ENCODE measurements at places on chromosomes 4 and X. TPM values are rescaled to one million over a fixed set of nuclear protein-coding genes. Genes with fewer than 3 reads are reported as not detected.

- DNase-seq, result peak; percentile 71
Observed at GRCh38 chr4:88522702-88523324, 763 bp downstream of the PYURF start.

APELA gene
- total RNA-seq, result not detected

PUDP gene
- total RNA-seq, result 14.9 TPM

DNA sequence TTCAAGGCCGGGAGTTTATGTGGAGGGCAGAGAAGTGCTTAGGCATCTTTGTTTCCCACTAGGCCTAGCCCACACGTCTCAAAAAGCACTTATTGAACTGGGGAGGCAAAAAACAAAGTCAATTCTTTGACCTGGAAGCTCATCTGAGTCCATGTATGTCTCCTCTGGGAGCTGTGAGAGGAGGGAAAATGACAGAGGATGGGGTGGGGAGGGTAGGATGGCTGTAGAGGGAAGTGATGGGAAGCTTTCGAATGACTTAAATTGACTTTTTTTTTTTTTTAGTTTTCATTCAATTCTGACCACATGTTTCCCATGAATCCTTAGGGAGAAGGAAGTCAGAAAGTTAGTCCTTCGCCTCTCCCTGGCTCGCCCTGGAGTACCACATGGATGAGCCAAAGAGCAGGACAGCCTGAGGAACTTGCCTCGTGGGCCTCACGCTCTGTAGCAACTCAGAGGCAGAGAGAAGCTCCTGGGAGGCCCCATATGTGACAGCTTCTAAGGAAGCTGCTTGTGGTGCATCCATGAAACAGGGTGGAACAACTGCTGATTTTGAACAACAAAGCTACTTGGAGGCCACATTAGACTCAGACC lies 45.0 kb downstream of the NHSL2 start:
- DNase-seq, result no peak

DNA sequence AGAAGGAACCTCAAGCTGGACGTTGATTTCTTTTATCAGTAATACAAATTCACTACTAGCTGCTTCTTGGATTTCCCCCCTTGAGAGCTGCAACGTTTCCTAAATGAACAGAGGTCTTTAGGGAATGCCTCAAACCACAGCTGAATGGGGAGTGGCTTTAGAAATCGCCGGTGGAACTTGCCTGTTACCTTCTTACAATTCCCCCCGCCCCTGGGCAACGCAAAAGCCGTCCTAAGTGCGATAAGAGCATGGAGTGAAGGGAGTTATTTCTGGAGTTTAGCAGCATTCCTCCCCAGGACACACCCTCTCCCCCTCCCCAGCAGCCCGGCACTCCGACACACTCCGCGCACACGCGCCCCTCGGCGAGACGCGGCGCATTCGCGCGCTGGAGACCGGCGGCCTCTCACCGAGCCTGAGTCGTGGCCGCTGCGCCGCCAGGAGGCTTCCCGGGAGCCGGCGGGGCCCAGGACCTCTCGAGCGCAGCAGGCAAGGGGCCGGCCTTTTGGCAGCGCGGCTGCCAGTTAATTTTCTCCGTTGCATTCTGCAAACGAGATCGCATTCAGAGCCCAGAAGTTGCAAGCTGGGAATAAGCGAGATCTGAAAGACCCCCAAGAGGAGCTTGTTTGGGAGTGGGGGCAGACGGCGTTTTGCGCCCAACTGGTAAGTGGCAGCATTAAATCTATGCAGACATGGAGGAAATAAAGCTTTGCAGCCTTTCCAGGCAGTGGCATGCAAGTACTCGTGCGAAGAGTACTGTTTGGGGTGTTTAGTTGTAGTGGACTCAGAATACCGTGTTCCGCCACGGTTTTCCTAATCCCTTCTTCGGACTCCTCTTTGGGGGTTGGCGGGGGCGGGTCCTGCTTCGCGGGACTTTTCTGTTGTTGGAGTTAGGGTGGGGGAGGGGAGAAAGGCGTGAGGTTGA lies 134.7 kb downstream of the PALLD start:
- DNase-seq, result peak; percentile 93

- DNase-seq, result peak; percentile 63
Observed at GRCh38 chrX:41412261-41413081, 34.7 kb upstream of the NYX start.

GRCh38 chr4:83269256-83269655 lies 15.3 kb downstream of the COQ2 start:
- DNase-seq, result no peak

DNA sequence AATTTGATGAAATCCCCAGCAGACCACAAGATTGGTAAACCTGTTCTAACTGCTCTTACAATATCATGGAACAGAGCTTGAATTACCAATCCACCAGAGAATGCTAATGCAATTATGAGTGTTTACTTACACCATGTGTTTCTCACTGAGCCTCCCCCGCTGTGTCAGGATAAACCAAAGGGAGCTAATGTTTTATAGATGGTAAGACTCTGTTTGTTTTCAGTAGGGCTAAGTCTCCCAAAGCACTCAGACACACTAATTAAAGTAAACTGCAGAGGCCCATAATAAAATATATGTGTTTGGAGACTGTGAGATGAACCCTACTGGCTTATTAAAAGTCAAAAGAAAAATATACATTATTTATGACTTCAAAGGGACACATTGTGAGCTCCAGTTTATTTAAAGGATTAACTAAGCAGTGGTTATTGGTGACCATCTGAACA lies 261.7 kb upstream of the FAM241A start:
- peak; percentile 23 for DNase-seq

GRCh38 chr4:13921805-13922204 lies 294.3 kb upstream of the BOD1L1 start:
- no peak for DNase-seq

GAGE2A gene
- total RNA-seq, result not detected

PSAPL1 gene
- total RNA-seq, result 14.8 TPM

GRCh38 chrX:109351557-109351956 lies 130.3 kb downstream of the GUCY2F start:
- DNase-seq, result no peak

DNA sequence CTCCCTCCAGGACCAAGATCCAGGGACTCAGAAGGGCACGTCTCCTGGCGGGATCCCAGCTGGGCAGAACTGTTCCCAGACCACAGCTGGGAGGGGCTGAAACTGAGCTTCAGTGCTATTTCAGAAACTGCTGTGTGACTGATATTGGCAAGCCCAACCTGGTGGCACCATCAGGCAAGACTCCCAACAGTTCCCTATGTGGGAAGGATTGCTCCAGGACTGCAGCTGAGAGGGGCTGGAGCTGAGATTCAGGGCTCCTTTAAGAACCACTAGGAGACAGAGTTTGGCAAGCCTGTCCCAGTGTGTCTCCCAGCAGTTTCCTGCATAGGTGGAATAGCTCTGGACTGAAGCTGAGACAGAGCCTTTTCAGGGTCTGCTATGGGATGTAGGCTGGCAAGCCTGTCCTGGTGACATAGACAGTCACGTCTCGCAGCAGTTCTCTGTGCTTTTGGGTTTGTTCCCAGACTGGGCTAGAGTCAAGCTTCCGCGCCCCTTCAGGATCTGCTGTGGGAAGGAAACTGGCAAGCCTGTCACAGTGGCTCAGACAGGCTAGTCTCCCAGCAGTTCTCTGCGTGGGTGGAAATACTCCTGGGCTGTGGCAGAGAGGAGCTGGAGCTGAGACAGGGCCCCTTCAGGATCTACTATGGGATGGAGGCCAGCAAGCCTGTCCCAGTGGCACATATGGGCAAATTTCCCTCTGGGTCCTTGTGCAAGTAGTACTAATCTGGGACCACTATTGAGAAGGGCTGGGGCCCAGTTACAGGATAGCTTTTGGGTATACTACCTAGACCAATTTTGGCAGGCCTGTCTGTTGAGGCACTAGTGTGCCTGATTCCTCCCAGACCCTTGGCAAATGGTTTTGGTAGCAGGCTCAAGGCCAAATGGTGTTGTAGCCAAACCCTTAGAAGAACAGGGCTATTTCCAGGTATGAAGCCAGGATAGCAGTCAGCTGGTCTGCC lies 20.2 kb upstream of the MED14 start:
- DNase-seq, result no peak

GRIA3 gene
- total RNA-seq, result 3.3 TPM

GRCh38 chr4:88737307-88737941 lies 39.8 kb upstream of the NAP1L5 start:
- DNase-seq, result peak; percentile 44

DNA sequence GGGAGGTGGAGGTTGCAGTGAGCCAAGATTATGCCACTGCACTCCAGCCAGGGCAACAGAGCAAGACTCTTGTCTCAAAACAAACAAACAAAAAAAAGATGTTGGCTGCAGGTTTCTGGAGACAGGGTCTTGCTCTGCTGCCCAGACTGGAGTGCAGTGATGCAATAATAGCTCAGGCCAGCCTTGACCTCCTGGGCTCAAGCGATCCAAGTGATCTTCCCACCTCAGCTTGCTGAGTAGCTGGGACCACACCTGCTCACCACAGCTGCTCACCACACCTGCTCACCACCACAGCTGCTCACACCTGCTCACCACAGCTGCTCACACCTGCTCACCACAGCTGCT lies 29.9 kb upstream of the CPLX1 start:
- DNase-seq, result no peak

DNA sequence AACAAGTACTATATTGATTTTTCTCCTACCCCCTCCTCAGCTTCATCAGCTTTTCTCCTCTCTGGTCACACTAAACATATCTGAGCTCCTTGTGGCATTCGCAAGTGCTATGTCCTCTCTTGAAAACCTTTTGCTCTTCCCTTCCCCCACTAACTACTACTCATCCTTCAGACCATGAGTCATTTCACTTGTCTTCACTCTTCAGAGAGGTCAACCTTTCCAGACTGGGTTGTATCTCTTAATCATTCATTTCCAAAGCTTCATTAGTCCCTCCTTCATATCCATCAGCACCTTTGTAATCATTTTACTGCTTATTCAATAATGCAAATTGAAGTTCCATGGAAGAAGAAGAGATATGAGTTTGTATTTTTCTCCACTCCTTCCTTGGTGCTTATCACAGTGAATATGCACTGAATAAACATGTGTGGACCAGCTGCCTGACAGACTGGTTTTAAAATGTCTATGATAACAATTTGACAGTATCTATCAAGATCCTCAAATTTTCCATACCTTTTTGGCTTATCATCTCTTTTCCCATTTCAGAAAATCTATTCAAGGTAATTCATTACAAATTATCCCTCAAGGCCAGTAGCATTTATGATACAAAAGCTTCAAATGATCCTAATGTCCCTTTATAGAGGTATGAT lies 28.4 kb downstream of the DDX60L start:
- DNase-seq, result no peak

ITIH6 gene
- total RNA-seq, result not detected

CENPE gene
- 3.2 TPM for total RNA-seq

ELK1 gene
- 9.3 TPM for total RNA-seq

DNA sequence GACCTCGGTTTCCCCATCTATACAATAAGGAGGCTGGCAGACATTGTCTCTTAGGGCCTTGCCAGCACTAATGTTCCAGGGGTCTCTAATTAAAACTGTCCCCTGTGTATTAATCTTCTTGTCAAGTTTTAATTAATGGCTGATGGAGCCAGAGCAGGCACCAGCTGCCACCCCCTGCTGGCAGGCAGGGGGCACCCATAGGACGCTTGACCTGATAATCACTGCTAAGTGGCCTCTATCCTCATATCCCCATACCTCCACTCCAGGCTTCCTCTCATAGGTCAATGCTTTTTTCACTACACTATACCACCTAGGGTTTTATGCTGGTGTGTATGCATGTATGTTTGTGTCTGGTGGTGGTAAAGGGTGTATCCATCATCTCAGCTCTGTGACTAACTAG lies 89.4 kb downstream of the EFNB1 start:
- no peak for DNase-seq

- no peak for DNase-seq
Observed at GRCh38 chrX:135522878-135523693, 2.6 kb downstream of the INTS6L start.

DNA sequence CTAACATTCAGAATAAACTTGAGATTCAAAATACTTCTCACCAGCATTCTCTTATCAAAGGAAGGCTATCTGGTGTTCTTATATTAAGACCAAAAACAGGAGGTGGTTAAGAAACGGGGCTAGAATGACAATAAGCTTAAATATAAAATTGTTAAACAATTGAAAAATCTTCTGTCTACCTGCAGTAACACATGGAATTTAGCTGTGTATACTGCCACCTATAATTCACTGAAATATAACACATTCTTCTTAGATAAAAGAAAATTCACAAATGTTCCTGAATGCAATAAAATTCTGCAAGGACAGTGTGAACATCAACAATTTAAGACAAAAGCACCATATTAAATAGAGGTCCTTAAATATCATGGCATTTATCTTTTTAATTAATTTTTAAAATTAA lies 11.5 kb upstream of the PCDH10 start:
- no peak for DNase-seq

IL2RG gene
- 0.89 TPM for total RNA-seq

- no peak for DNase-seq
Observed at GRCh38 chr4:156539376-156539775, 432.2 kb downstream of the PDGFC start.

MAML3 gene
- total RNA-seq, result 16.8 TPM

- DNase-seq, result no peak
Observed at GRCh38 chrX:145609951-145610511, 207.6 kb upstream of the SLITRK2 start.

GRCh38 chrX:149003863-149004660 lies 501.0 kb downstream of the IDS start:
- no peak for DNase-seq

TMEM255A gene
- total RNA-seq, result 0.29 TPM

- no peak for DNase-seq
Observed at GRCh38 chr4:1731180-1731579, 9.9 kb downstream of the TACC3 start.

DNA sequence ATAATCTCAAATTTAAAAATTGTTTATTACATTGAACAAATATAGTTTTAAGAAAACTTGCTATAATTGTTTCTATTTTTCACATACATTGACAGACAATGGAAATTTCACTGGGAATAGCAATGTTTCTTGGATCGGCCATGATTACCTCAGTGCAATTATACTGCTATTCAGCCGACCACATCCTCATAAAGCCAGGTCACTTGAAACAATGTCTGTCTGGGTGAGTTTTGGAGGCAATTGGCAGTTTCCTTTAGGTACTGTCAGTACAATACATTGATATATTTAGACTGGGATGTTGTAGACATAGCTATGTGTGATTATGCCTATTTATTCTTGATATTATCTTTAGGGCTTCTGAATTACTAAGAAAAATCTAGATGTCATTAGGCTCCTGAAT lies 89.5 kb upstream of the VEGFC start:
- DNase-seq, result no peak

- DNase-seq, result no peak
Observed at GRCh38 chr4:123870216-123870876, 473.8 kb downstream of the SPRY1 start.

TEX13C gene
- total RNA-seq, result not detected

- DNase-seq, result no peak
Observed at GRCh38 chrX:24561121-24561520, 86.0 kb downstream of the PCYT1B start.

GPR101 gene
- total RNA-seq, result not detected

Data from stomach (tissue), 19 donors.